ENCODE measurements at places on chromosomes 7 and 10.

DNA sequence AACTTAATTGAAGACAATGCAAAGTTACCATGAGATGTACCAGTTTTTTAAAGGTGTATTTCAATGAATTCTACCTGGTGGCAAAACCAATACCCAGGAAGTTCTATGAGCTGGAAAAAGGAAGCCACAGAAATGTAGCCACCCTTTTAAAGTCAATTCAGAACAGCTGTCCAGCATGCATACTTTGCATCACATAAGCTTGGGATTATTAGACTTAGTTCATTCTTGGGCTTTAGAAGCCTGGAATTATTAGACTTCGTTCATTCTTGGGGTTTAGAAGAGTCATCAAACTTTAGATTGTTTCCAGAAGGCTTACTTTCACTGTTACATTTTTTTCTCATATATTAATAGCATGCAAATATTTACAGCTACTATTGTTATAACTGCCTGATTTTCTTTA is 20.9 kb downstream of the SLC25A13 start:
- DNase-seq: no peak

DNA sequence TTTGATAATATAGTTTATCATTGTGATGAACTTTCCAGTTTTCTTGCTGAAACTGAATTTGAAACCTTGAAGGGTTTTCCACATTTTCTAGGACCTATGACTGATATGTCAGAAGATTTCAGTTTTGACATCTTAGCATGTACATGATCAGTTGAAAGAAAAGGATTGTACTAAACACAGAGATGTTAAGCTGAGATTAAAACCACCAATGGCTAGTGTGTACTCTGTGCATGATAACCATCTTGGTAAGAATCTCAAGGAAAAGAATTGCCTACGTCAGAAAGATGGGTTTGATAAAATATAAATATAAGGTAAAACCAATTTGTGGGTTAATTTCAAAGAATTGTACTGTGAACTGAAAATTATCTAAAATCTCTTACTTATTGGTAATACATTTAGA is 776.4 kb downstream of the GATA3 start:
- no peak for DNase-seq

DNA sequence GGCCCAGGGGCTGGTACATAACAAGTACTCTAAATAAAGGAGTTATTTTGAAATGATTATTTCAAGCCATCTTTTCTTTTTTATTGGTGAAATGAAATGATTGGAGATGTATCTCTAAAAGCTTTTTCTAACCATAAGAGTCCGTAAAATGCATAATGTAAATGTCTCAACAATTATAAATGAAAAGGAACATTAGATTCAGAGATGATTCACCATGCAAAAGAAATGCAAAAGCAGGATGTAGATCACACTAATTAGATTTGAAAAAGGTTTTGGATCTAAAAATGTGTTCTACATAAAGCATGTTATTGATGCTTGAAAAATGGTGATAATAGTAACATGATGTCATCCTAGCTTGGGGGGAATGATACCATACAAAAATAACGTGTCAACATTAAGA is 15.6 kb downstream of the SLC26A4 start:
- DNase-seq: no peak

GRCh38 chr7:53628775-53629174 is 593.3 kb downstream of the POM121L12 start:
- no peak for DNase-seq

DNA sequence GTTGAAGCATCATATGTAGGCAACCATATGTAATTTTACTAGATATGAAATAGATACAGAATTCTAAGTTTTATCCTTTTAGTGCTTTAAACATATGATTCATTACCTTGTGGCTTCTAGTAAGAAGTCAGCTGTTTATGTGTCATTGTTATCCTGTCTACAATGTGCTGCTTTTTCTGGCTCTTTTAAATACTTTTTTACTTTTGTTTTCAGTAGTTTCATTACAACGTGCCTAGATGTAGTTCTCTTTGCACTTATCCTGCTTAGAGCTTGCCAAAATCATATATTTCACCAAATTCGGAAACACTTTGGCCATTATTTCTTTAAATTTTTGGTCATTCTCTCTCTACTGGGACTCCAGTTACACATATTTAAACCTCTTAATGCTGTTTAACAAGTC is 26.4 kb downstream of the YAE1 start:
- DNase-seq: peak; percentile 16

DNA sequence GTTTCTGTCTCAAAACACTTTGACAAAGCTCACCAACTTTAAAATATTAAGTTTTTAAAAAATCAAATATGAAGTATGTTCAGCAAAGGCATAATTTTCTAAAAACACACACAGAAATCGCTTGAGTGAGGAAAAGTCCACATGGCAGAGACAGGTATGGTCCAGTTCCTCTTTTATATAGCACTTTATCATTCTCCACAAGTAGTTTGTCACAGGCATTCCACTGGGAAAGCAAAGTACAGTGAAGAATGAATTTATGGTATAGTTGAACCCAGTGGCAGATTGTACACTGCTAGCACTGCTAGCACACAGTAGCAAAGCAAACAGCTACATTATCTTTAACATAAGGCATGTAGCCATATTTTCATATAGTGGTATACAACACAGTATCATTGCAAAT is 102.3 kb downstream of the HECTD2 start:
- no peak for DNase-seq

GRCh38 chr7:159033473-159033825 is 111.2 kb downstream of the VIPR2 start:
- DNase-seq: no peak

- no peak for DNase-seq
Observed at GRCh38 chr7:124074007-124074406, 41.1 kb upstream of the TMEM229A start.

- no peak for DNase-seq
Observed at GRCh38 chr10:85012305-85012704, 683.9 kb downstream of the CCSER2 start.

- DNase-seq: no peak
Observed at GRCh38 chr7:16961641-16962040, 79.9 kb upstream of the AGR3 start.

DNA sequence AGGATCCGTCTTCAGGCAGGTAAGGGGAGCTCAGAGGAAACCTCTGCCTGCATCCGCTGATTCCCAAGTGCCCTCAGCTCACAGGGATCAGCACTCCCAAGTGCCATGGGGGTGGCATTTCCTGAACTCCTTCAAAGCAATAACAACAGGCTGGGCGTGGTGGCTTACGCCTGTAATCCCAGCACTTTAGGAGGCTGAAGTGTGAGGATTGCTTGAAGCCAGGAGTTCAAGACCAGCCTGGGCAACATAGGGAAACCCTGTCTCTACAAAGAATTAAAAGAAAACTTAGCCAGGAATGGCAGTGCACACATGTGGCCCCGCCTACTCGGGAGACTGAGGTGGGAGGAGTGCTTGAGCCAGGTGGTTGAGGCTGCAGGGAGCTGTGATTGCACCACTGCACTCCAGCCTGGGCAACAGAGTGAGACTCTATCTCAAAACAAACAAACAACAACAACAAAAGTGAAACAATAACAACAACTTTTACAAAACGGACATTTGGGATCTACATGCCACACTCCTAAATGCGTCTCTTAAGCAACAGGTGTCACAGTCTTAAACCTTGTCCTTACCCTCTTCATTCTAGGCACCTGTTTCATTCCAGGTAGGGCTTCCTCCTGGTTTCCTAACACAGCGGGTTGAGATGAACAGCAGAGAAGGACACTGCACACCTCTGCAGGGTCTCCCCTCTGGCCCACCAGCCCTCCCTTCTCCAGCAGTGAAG is 73.8 kb downstream of the PAXIP1 start:
- no peak for DNase-seq

GRCh38 chr7:101671371-101672356 is 42.6 kb upstream of the MYL10 start:
- no peak for DNase-seq

DNA sequence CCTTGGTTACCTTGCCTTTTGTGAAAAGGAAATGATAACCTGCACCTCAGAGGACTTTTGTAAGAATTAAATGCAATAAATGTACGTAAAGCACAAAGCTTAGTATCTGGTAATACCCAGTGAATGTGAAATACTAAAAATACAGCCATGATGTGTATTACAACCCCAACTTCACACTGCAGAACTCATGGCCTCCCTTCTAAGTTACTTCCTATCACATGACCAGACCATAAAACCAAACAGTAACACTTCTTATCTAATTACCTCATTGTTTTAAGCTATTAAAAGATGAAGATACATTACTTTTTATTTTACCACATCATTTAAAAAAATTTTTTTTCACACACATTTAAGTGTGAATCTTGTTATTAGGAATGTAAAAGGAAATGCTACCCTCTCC is 29.0 kb downstream of the VPS41 start:
- no peak for DNase-seq

DNA sequence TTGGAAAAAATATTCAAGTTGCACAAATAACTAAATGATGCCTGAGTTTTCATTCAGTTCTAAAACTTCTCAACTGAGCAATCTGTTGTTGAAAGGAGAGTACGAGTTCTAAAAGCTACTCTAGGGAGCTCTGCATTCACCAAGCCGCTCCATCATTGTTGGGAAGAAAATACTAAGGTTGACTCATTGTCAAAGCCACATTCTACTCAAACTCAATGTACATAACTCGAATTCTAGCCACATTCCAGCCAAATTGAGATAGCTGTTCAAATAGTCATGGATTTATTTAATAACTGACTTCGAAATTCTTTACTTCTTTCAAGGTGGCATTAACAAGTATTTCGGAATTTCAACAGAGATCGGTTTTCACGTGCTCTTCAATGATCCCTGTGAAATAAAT is 63.4 kb downstream of the KIAA1217 start:
- no peak for DNase-seq

DNA sequence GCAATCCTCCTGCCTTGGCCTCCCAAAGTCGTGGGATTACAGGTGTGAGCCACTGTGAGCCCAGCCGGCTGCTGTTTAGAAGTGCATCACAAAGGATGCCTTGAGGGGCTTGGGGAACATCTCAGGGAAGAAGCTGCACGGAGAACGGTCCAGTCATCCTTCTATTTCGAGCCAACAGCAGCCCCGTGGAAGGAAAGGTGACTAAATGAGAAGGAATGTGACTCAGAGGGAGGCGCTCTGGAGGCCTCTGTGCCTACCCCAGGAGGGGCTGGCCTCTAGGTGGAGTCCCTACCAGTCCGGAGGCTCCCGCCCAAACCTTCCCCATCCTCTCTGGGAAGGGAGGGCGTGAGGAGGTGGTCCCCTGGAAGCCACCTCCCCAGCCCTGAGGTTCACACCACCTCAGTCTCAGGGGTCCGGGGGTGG is 76.2 kb downstream of the CTBP2 start:
- no peak for DNase-seq

- DNase-seq: peak; percentile 67
Observed at GRCh38 chr10:95832216-95833041, 75.3 kb upstream of the CC2D2B start.

DNA sequence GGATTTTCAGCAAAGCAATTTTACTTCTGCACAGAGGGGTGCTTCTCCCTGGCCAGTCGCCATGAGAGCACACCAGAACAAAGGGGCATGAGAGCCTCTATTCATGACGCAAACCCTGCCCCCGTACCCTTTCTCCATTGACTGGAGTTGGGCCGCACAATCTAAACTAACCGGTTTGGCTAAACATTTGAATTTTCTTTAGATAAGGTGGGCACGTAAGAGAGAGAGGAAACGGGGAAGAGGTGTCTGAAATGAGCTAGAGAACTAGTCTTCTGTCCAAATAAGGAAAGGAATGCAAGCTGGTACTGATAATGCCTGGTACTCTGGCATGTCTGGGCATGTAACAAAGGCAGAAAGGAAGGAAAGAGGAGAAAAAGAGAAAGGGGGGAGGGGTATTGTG is 13.2 kb upstream of the SCIN start:
- no peak for DNase-seq

DNA sequence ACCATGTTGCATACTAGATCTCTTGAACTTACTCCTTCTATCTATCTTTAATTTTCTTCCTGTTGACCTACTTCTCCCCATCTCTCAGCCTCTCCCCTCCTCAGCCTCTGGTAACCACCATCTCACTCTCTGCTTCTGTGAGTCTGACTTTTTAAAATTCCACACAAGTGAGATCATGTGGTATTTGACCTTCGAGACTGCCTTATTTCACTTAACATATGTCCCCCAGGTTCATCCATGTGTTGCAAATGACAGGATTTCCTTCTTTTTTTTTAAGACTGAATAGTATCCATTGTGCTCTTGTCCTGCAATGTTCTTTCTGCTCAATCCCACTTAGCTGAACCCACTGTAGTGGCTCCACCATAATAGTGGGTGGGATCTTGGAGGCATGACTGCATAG is 51.4 kb upstream of the DNAJC1 start:
- no peak for DNase-seq

- no peak for DNase-seq
Observed at GRCh38 chr10:52484206-52485065, 170.4 kb downstream of the DKK1 start.

DNA sequence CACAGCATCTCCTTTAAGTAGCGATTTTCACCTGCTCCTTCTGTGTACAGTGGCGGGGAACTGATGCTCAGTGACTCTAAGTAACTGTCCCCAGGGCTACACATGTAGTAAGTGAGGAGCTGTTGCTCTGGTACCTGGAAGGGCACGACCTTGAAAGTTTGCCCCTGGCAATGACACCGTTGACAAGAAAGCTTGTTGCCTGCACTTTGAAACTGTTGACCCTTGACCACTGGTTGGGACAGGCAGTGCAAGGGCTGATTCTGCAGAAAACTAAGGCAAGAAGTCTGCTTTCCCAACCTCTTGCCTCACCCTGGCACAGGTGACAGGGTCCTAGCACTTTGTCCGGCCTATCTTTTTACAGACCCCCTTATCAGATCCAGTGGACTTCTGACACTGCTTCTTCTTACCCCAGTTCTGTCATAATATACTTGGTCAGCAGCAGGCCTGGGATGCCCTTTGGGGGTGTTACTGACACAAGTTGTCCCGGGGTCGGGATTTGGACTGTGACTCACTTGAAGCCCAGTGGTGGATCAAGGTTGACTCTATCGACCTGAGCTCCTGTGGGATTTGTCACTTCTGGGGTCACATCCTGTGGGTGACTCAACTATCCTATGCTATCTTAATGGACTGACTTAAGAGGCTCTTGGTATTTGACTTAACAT is 5.8 kb downstream of the ACSL5 start:
- DNase-seq: no peak

DNA sequence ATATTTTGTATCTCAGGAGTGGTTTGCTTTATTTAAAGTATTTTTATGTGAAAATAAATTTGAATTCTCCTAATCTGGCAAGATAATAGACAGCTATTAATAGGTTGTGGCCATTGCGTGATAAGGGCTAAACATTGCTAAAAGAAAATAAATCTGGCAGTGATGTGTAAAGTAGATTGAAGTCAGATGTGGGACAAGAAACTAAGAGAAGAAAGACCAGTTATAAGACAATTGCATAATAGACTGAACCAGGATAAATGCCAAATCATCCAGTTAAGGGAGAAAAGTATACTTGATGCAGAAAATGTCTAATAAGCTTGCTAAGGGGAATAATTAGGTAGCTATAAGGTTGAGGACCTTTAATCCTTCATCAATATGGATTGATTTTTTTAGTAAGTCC is 197.5 kb upstream of the CSTF2T start:
- DNase-seq: no peak

All from CD14-positive monocyte (primary cell).